Thymus (tissue), 14 donors: ENCODE measurements at places on chromosomes 7 and 10. TPM values are rescaled to one million over a fixed set of nuclear protein-coding genes. Genes with fewer than 3 reads are reported as not detected.

ITIH2 gene
- 0.05 TPM for polyA plus RNA-seq

CUZD1 gene
- 3.1 TPM for polyA plus RNA-seq

TUBB8 gene
- 0.75 TPM for polyA plus RNA-seq

CEP55 gene
- 6.4 TPM for polyA plus RNA-seq

MARCHF5 gene
- 22.9 TPM for polyA plus RNA-seq

TRPV6 gene
- 1.1 TPM for polyA plus RNA-seq

NAT16 gene
- polyA plus RNA-seq, result not detected

TEX47 gene
- not detected for polyA plus RNA-seq

LZTS2 gene
- polyA plus RNA-seq, result 44.7 TPM

ECD gene
- polyA plus RNA-seq, result 13.8 TPM

AVPI1 gene
- polyA plus RNA-seq, result 11.5 TPM

TMEM229A gene
- 0.02 TPM for polyA plus RNA-seq

CPXM2 gene
- 6.9 TPM for polyA plus RNA-seq

RABGEF1 gene
- 17.0 TPM for polyA plus RNA-seq

BEND7 gene
- 2.1 TPM for polyA plus RNA-seq

SAMD9 gene
- 13.9 TPM for polyA plus RNA-seq

CDC14C gene
- not detected for polyA plus RNA-seq

NUTM2B gene
- 0.09 TPM for polyA plus RNA-seq

DENND2A gene
- polyA plus RNA-seq, result 0.80 TPM

TMEM184A gene
- 5.6 TPM for polyA plus RNA-seq

ANKRD2 gene
- polyA plus RNA-seq, result 0.68 TPM

GLCCI1 gene
- 29.0 TPM for polyA plus RNA-seq

SEC61G gene
- 357 TPM for polyA plus RNA-seq

ENTPD1 gene
- polyA plus RNA-seq, result 8.2 TPM

MRPS33 gene
- 89.6 TPM for polyA plus RNA-seq
